MV-4-11 (cell line): ENCODE measurements at places on chromosomes 11 and 22.

- DNase-seq = peak; percentile 11
Measured at GRCh38 chr22:42856179-42856864, 751 bp downstream of the ARFGAP3 start.

DNA sequence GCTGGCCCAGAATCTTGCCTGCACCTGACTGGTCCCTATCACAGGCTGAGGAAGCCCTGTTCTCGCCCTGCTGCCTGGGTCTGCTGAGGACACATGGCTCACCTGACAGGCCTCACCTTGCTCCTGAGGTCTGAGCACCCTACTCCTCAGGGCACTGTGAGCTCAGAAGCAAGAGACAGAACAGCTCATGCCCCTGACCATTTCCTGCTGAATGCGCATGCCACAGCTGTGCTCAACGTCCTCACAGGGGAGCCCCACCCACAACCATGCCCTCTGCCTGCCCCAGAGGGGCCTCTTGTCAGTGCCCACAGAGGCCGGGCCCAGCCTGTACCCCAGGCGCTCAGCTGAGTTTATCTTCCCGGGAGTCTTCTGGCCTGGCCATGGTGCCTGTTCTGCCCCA is 2.8 kb upstream of the TSPO start:
- peak; percentile 56 for DNase-seq

DNA sequence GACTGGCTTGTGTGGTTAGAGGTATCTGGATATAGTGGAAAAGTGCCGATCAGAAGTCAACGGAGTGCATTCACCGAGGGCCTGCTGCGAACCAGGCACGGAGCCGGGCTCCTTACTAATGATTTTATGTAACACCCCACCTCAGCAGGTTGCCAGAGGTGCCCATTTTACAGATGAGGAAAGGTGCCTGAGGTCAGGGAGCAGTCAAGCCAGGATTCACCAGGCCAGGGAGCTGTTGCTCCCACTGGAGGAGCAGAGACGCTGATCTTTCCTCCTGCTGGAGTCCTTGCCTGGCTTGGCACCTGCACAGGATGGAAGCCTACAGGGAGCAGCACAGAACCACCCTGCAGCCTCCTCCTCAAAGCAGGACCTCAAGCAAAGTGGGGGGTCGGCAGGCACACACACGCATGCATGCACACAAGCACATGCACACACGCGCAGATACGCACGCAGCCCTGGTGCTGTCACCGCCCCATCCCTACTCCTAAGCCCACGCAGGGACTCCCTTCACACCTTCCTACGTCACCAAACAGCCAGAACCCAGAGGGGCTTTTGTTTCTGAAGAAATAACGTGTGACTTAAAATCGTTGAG is 16.2 kb downstream of the RSPH14 start:
- DNase-seq = no peak

DNA sequence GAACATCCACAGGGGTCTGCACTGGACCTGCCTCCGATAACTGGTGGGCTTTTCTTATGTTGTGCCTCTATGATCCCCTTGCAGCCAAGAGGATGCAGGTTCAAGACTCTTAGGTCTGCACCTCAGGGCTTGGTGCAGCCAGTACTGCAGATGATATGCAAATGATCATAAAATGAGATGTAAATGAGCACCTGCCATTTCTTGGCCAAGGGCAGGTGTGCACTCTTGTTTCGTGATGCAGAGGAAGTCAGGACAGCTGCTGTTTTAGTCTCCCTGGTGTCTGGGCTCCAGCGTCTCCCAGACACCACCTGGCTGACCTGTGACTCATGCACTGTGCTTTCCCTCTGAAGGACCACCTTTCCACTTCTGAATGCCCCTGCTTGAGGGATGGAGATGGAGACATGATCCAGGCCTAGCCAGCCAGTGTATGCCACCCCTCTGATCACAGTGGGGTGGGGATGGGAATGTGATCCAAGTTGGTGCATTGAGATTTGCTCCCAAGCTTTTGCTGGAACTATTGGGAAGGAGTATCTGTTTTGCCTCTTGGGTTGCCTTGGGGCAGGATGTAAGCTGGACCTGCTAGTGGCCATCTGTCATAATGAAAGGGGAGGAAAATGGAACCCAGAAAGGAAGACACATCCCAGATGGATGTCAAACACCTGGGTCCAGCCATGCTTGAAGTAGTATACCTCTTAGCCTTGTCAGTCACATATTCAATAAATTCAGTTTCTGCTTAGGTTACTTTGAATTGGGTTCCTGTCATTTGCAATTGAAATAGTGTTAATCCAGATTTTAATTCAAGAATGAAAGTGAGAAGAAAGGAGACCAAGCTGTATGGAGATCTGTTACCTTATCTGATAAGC is 3.3 kb upstream of the KCNJ11 start:
- DNase-seq = no peak

GRCh38 chr11:83921447-83922192 is 635.5 kb upstream of the CCDC90B start:
- no peak for DNase-seq

DNA sequence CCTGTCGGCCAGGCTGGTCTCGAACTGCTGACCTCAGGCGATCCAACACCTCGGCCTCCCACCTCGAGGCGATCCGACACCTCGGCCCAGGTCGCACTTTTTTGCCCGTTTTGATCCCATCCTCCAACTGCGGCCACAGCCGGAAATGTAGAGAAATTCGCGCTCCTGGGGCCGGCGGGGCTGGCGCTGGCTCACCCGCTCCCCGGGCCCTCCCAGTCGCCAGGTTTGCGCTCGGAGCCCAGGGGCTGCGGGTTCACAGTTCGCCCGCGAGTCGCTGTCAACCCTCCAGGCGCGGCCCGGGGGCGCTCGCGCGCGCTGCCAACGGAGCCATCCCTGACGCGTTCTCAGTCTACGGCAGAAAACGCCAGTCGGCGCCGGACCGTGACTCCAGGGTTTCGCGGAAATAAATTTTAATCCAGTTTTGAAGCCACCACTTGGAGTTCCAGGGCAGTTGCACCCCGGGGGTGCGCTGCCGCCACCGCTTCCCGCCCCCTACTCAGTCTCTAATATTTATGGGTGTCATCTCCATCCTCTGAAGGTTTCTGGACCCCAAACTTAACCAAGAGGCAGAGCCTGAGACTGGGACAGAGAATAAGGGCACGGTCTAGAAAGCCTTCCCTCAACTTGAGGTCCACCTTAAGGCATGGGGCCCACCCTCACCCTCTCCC is 1.5 kb upstream of the KLHDC7B start:
- DNase-seq = peak; percentile 67

GRCh38 chr11:46356924-46357482 is 9.7 kb downstream of the DGKZ start:
- DNase-seq = peak; percentile 86

DNA sequence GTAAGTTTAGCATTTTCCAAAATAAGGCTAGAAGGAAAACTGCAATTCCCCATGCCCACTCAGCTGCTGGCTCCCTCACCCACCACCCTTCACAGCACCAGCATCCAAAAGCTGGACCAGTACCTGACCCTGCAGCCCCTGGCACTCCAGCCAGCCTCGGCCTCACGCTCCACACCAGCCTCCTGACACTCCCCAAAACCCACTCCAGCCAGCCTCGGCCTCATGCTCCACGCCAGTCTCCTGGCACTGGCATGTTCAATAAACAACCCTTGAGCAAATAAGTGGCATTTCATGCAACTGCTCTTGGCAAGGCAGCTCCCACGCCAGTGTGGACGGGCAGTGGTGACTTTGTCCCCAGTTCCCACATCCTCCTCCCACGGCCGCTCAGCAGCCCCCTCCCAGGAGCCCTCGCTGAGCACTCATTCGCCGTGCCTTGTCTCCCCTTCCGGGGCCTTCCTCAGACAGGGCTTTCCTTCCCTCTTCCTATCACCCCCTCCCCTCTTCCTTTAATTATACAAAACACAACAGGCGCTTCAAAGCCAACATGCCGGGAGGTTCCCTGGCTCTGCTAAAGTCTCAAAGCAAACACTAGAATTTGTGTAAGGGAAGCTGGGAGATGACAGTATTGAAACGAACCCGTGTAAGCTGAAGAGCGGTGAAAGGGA is 6.8 kb downstream of the TOLLIP start:
- DNase-seq = no peak

DNA sequence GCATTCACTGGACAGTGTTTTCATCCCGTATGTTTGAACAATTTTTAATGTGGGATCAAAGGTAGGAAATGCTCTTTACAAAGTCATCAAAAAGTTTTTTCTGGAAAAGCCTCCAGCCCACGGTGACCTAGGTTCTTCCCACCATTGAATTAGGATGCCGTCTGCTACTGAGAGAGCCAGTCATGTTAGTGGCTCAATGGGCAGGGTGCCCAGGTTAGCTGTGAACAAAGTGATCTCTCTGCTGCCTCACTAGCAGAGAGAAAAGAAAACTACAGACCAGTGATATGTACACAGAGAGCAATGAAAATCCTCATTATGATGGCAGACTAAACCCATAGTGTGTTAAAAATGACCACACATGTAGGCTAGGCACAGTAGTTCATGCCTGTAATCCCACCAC is 32.4 kb downstream of the KCNQ1 start:
- no peak for DNase-seq

DNA sequence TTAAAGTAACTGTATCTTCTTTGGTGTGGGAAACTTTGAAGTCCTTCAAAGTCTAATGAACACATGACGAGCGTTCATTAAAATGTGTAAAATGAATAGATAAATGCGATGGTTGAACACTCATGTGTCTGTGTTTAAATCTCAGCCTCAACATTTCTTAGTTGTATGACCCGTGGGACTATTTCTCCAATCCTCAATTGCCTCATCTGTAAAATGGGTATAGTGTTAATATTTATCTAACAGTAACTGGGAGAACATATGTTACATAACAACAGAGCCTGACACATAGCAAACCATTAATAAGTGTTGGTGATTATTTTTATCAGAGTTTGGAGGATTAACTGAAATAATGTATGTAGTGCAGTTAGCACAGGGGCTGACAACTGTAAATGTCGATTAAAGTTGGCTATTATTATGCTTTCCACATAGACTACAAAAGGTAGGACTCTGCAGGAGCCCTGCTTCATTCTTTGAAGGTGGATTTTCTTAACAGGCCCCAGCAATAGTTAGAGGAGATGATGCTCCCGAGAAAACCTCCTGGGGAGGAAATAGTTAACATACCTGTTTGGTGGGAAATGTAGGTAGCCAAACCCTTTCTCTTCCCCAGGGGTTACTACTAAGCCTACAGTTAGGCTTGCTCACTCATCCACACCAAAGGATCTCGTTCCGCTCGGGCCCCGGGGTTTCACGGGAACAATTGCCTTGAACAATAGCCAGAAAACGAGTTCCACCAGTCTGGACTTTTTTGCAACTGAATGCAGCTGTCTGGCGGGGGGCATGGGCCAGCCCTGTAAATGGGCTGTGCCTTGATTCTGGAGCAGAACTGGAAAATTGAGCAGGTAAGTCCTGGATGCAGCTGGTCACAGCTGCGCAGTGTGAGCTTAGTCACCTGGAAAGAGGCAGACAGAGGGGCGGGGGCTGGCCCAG is 133.4 kb downstream of the DBX1 start:
- DNase-seq = no peak

- DNase-seq = no peak
Measured at GRCh38 chr11:95264881-95265280, 33.9 kb upstream of the SESN3 start.

DNA sequence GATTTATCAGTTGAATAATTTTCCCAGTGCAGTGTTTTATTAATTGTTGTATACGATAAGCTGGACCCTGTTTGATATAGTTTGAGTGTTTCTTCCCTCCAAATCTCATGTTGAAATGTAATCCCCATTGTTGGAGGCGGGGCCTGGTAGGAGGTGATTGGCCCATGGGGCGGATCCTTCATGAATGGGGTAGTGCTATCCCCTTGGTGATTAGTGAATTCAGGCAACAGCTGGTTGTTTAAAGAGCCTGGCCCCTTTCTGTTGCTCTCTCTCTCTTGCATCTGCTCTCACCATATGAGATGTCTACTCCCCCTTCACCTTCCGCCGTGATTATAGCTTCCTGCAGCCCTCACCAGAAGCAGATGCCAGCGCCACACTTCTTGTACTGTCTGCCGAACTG is 1.5 kb downstream of the OR5A1 start:
- no peak for DNase-seq

DNA sequence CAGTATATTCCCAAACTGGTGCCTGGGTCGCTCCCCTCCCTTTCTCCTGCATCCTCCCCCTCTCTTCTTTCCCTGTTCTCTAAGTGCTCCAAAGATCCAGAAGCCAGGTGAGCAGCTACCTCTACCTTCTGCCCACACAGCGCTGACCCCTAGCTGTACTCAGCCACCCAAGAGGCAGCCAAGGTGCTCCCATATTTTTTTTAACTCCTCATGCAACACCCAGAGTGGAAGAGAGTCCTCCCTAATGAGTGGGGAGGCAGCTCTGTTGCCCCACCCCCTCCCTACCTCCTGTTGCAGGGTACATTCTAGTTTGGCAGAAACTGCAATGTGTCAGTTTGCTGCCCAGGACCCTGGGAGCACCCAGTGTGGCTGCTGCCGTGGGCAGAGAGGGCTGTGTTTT is 40.2 kb downstream of the RPL27A start:
- DNase-seq = no peak

DNA sequence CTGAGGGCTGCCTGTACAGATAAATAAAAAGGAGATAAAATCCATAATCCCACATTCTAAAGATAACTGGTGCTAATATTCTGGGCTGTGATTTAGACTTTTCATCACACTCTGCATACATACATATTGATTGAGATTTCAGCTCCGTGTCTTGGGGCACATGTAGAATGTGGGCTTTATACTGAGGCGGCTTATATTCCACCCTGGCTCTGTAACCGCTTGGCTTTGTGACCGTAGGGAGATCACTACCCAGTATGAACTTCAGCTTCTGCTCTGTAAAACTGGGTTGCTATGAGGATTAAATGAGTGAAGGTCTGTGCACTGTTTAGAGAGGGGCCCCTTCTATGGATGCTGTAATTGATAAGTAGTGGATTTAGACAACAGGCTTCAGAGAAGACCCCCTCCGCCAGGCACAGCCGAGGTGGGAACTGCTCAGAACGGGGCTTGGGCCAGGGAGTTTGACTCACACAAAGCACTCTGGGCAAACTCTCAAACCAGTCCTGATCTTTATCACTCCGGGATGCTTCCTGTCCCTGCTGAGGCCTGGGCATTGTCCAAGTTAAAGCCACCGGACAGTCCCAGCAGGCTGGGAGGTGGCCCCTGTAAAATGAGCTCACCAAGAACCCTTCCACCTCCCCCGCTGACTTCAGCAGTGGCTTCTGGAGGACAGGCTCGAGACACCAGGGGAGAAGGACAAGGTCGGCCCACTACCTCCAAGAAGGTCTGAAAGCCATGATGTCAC is 17.2 kb downstream of the KIAA1671 start:
- no peak for DNase-seq

DNA sequence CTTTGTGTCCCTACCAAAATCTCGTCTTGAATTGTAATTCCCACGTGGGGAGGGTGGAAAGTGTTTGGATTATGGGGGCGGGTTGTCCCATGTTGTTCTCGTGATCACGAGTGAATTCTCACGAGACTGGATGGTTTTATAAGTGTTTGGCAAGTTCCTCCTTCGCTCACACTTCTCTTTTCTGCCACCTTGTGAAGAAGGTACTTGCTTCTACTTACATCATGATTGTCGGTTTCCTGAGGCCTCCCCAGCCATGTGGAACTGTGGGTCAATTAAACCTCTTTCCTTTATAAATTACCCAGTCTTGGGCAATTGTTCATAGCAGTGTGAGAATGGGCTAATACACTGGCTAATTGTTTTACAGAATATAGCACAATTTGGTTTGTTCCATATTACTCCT is 326.3 kb downstream of the GRM5 start:
- no peak for DNase-seq

GRCh38 chr11:85694385-85694980 is 8.5 kb upstream of the CCDC89 start:
- DNase-seq = peak; percentile 28

GRCh38 chr11:77106321-77106720 is 3.7 kb downstream of the OMP start:
- DNase-seq = peak; percentile 33

- peak; percentile 46 for DNase-seq
Measured at GRCh38 chr22:25368271-25368670, 148.8 kb downstream of the CRYBB2 start.

GRCh38 chr11:82462608-82463242 is 270.9 kb downstream of the FAM181B start:
- no peak for DNase-seq
